ENCODE measurements at places on chromosomes 7 and 10.

GRCh38 chr10:99172128-99172738 lies 63.4 kb downstream of the HPSE2 start:
- no peak for DNase-seq

- DNase-seq: no peak
These were observed 581.0 kb downstream of the KCNMA1 start for GRCh38 chr10:77056650-77057049.

DNA sequence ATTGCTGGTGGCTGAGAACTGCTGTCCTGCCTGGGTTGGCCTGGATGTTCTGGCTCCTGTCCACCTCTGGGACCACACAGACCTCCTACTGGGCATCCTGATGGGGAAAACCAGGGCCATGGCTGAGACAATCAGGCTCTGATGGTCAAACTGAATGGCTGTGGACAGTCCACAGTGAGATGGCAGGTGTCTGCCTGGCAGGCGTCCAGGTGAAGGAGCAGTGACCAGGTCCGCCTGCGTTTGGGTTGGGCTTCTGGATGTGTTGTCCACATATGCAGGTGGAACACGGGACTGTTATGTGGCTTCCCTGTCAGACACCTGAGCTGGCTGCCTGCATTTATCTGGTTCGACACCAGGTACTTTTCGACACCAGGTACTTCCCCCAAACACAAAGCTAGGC lies 241.7 kb downstream of the BUB3 start:
- DNase-seq: no peak

GRCh38 chr10:53127686-53128085 lies 355.1 kb upstream of the MBL2 start:
- no peak for DNase-seq

GRCh38 chr7:29032146-29032545 lies 74.0 kb upstream of the TRIL start:
- DNase-seq: no peak

DNA sequence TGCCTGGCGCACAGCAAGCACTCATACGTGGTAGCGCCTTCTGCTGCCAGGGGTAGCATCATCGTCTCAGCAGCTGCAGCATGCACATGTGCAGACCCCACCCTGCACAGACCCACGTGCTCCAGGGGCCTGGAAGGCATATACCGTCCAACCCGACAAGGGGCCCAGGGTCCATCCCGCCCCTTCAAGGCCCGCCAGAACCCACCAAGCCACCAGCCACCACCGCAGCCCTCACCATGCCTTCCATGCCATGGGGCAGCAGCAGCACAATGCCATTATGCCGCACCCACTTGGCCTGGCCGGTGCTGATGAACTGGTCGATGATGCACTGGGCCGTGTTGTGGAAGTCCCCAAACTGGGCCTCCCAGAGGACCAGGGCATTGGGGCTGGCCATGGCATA lies 22.7 kb downstream of the OGDHL start:
- no peak for DNase-seq
